ENCODE measurements at places on chromosomes 5 and 9.

GRCh38 chr5:56291079-56291643 is 58.0 kb upstream of the ANKRD55 start:
- no peak for DNase-seq

DNA sequence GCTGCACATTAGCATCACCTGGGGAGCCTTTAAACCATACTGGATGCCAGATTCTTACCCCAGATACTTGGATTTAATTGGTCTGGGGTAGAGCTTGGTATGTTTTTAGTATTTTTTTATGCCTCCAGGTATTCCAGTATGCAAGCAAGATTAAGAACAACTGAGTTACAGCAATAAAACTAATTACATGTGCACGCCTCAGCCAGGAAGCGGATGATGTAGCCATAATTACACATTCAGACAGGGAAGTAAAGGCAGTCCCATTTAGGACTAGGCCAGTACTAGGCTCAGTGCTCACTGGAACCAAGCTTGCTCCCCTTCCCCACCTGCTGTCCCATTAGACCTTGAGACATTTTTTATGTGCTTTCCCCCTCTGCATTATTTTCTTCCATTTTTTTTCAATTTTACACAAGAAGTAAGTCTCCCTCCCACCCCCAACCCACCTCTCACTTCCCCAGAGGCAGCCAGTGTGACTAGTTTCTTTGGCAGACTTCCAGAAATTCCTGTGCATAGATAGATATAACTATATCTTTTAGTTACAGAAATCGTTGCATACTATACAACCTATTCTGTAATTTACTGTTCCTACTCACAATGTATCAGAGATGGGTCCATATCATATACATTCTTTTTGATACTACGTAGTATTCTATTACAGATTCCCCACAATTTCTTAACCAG is 7.1 kb upstream of the GNAQ start:
- DNase-seq, result no peak

DNA sequence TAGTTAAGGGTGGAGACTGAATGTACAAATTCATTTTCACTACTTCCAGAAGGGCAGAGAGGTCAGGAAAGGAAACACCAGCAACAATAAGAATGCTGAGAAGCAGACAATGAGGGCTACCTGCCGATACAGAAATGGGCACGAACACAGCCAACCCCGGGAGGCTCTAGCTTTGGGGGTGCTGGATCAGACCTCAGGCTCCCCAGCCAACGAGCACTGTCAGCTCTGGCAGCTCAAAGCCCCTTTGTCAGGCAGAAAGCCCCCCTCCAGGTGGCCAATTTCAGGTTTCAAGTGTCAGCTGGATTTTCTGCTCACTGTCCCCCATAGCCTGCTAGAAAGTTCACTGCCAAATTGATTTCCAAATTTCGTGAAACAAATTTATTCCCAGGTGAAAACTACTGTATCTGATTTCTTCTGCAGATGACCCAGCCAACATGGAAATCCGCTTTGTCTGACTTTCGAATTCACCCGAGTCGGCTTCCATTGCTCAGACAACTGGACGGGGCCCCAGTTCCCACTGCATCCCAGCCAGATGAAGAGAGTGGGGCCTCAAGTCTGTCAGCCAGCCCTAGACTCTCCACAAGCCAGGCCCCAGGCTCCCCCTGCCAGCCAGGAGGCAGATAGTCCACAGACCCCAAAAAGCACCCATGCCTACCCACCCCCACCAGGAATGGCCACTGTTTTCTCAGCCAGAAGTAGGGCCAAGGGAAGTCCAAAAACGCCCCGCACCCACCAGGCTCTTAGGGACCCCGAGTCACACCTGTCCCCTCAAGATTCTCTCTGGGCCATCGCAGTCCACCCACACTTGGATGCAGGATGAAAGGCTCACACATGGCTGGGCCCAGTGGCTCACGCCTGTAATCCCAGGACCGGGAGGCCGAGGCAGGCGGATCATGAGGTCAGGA is 96.5 kb upstream of the PHYKPL start:
- DNase-seq, result no peak

GRCh38 chr5:178322736-178323540 is 90.3 kb upstream of the PHYKPL start:
- DNase-seq, result no peak

GRCh38 chr5:117380316-117380715 is 805.7 kb upstream of the SEMA6A start:
- no peak for DNase-seq

DNA sequence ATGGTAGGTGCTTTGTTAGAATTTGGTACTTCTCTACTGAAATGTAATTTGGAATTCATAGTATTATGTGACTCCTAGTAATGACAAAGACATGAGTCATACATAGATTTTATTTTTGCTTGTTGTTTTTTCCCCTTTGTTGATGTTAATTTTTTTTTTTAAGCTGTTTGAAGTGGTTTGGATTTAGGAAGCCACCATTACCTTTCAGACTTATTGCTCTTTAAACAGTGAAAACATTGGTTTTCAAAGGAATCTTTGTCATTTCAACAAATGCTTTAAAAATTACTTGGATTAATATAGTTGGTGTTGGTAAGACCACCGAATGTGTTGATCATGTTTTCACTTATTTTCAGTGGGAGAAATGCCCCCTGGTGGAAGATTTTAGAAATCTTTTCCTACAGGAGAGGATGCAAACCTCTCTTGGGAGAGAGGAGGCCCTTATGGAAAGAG is 170.1 kb upstream of the PITX1 start:
- DNase-seq, result no peak

- DNase-seq, result no peak
These were observed 650 bp downstream of the DCTN4 start for GRCh38 chr5:150758203-150758530.

DNA sequence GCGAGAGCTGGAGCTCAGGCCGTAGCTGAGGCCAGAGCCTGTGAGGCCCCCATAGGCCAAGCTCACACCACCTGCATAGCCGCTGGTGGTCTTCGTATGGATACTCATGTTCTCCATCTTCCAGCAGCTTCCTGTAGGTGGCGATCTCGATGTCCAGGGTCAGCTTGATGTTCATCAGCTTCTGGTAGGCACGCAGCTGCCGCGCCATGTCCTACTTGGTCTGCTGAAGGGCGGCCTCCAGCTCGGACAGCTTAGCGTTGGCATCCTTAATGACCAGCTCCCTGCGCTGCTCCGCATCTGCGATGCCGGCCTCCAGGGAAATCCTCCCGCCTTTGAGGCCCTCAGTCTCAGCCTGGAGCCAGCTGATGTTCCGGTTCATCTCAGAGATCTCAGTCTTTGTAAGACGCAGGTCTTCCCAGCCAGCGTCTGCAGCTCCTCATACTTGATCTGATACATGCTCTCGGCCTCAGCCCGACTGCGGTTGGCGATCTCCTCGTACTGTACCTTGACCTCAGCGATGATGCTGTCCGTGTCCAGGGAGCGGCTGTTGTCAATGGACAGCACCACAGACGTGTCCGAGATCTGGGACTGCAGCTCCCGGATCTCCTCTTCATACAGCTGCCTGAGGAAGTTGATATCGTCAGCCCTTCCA is 172.1 kb downstream of the PPP2R2B start:
- DNase-seq, result no peak

- no peak for DNase-seq
These were observed 510.1 kb upstream of the ADAMTS16 start for GRCh38 chr5:4630031-4630430.

DNA sequence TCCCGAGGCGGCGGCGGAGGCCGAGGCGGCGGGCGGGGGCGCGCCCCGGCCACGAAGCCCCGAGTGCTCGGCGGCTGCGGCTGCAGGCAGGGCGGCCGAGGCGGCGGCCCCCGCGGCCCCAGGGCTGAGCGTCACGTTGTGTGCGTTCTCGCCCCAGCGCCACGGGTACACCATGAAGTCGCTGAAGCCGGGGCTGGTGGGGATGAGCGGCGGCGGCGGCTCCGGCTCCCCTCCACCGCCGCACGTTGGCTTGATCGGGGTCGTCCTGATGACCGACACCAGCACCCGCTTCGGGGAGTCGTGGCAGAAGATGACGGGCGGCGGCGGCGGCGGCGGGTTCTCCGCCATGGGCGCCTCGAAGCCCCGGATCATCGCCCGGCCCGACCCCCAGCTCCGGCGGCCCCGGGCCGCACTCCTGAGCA is 498 bp downstream of the ZNF367 start:
- DNase-seq, result no peak

DNA sequence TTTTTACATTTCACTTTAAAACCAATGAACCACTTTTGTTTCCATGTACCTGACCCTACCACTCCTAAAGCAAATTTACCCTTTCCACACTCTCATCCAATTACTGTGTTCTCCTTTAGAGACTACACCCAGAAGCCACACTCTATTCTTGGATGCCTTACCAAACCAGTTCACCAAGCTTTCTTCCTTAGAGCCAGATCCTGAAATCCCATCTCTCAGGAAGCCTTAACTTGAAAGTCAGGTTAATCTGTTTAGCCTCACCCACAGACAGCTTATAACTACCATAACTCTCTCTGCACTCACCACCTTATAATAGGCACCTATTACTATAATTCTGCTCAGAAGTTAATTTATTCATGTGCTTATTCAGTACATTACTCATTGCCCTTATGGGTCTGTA is 4.3 kb downstream of the CSNK1A1 start:
- no peak for DNase-seq

- DNase-seq, result peak; percentile 75
These were observed 77.9 kb downstream of the AK8 start for GRCh38 chr9:132800038-132800648.

DNA sequence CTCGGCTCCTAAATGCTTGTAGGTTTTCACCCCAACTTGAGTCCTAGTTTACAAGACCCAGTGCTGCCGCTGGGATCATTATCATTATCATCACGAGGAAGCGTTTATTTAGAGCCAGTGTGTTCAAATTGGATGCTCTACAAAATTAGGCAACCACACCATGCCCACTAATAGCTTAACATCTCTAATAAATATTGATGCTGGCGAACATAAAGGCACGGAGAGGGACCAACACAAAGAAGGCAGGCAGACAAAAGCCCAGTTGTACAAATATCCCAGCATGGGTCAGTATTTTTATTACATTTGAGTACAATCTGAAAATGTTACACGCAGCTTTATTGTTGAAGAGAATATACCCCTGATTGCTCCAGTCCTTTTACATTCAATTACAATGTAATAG is 4.7 kb downstream of the CFAP77 start:
- DNase-seq, result no peak

DNA sequence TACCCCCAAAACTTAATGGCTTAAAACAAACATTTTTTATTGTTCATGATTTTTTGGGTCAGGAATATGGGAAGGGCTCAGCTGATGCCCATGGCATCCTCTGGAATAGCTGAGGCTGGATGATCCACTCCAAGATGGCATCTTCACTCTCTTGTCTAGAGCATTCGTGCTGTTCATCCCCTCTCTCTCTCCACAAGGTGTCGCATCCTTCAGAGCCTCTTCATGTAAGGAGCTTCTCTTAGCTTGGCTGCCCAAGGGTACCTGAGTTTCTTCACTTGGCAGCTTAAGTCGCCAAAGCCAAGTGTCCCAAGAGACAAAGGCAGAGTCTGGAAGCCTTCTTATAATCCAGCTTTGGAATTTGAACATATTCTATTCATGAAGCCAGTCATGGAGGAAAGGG is 294.7 kb downstream of the CHSY3 start:
- DNase-seq, result no peak

DNA sequence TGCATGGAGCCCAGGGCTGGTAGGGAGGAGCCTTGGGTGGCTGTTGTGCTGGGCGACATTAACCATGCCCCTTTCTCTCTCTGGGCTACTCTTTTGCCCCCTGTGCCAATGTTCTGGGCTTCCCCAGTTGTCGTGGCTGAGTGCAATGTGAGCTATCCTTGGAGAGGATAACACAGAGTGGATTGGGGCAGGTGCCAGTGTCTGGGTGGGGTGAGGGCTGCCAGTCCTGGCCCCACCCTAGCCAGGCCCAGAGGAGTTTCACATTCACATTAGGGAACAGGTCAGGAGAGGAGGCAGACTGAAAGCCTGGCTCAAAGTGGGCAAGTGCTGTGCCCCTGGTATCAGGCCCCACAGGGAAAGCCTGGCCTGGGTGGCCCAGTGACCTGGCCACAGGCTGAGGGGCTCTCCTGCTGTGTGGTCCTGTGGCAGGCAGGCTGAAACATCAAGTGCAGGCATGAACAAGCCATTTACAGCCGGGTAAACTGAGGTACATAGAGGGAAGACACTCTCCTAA is 7.5 kb upstream of the NDST1 start:
- no peak for DNase-seq

DNA sequence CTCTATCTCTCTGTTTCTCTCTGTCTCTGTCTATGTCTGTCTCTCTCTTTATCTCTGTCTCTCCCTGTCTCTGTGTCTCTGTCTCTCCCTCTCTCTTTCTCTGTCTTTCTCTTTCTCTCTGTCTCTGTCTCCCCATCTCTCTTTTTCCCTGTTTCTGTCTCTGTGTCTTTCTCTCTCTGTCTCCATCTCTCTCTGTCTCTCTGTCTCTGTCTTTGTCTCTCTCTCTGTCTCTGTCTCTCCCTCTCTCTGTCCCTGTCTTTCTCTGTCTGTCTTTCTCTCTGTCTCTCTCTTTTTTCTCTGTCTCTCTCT is 2.1 kb upstream of the SLC6A19 start:
- no peak for DNase-seq

GRCh38 chr5:50302815-50303490 is 138.1 kb downstream of the EMB start:
- DNase-seq, result no peak

GRCh38 chr9:38276771-38277439 is 115.6 kb upstream of the ALDH1B1 start:
- no peak for DNase-seq

- DNase-seq, result no peak
These were observed 25.6 kb downstream of the CARNMT1 start for GRCh38 chr9:75002422-75003023.

- no peak for DNase-seq
These were observed 67.8 kb downstream of the RALGPS1 start for GRCh38 chr9:126982215-126983002.

GRCh38 chr5:121692158-121692557 is 159.5 kb upstream of the FTMT start:
- DNase-seq, result no peak

DNA sequence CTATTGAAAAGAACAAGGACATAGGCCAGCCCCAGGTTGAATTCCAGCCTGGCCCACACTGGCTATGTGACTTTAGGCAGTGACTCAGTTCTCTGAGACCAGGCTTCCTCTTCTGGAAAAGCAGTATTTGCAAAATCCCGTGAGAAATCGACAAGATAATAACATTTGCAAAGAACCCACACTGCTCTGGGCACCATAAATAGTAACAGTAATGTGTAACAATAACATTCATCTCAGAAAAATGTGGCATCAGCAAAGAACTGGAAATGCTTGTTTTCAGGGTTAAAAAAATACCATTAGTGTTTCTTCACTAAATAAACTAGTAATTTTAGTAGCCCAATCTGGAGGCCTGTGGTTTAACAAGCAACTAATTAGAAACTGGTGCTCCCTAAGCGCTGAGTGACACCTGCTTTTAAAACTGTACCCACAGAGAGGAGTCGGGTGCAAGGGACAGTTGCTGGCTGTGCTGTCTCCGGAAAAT is 148.4 kb downstream of the TTLL11 start:
- DNase-seq, result no peak
